ENCODE measurements at places on chromosomes 4 and X.

GRCh38 chr4:156154978-156155377 is 201.3 kb upstream of the CTSO start:
- peak; percentile 23 for DNase-seq

DNA sequence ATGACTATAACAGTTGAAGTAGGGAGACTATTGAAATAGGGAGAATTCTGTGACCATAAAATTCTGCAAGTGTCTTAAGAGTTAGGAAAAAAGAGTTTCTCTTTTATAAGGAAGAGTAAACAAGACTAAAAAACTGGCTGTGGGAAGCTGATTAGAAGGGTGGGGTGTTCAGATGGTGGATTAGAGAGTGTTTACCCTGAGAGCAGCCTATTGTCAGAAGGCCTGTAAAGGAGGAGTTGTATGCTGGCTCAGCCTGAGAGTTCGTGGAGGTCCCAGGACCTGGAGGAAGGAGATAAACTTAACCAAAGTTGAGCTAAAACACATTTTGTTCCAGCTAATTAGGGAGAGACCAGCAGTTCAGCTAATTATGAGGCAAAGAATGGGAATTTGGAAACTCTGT is 629.7 kb downstream of the PCDH7 start:
- no peak for DNase-seq

DNA sequence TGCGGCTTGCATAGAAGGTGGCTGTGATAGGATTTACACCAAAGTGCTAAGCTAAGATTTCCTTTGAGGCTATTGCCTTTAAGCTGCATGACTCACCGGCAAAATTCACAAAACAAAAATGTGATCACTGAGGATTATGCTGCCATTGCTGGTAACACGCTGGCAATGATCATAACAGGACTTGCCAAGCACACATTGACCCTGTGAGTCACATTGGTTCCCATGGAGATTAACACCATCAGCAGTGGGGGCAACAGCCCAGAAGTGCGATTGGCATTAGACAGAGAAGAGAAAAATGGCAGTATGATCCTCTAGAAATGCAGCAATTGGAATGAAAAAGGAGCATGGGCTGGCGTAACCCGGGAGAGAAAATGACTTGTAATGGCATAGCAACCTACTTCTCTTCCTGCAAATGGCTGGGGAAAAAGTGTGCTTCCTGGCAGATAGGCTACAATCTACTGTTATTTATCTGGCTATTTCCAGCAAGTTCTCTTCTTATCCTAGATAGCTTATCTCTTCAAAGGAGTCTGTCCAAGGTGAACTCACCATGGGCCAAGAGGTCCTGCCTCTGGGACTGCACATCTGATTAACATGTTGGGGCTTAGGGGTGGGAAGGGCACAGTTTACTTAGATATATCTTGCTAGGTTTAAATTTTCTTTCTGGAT is 314.2 kb upstream of the IGFBP7 start:
- peak; percentile 61 for DNase-seq

DNA sequence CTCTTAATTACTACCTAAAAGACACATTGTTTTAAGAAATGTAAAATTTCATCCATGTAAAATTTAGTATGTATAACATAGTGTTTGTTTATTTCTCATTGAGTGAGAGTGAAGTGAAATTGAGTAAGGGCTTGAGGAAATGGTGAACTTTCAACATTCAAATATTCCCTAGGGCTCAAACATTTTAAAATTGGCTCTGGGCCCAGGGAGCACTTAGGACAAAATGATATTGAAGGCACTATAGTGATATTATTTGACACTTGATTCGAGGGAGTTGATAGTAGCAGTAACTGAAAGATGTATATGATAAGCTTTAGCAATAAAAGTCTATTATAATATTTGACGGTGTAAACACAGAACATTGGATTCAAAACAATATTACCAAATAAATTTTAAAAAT is 1244.0 kb upstream of the TENM3 start:
- no peak for DNase-seq

DNA sequence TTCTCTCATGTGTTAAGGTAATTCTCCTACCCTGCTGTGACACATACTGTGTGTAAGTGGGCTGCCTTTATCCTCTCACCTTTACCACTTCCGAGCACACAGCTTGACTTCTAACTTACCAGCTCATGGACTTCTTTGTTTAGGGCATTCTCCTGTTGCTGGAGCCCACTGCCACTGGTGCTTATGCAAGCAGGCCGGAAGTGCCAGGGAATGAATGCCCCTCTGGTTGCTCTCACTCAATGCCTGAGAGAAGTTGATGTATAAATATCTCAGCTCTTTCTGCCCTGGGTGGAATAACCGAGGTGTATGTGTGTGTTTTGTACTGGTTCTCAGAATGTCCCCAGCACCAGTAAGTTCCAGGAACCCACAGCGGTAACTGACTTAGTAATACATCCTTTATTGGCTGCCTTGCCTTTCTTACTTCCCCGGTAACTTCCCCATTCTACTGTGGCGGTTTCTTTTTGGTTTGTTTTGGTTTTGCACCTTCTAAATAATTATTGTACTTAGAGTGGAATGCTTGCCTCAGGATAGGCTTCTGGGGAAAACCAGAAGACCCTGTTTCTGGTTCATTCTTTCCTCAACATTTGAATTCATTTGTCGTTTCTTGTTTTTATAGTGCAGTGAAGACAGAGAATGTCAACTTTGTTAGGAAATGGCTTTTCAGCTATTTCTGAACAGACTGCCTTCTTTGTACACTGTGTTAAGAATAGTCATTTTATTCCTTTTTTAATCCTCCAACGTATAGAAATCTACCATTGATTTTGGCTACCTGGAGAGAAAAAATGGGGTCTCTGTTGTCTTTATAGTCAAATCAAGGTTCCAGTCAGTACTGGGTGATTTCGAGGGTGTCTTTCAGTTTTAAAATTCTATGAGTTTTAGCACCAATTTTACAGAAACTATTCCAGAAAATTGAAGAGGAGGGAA is 45.4 kb downstream of the CXorf58 start:
- no peak for DNase-seq
